ENCODE measurements at places on chromosomes 7 and 10.
A peak's percentile ranks its signal among the peaks of the same experiment; 100 is the strongest.

- DNase-seq = no peak
Observed at GRCh38 chr10:97361537-97361901, 27.0 kb upstream of the FRAT2 start.

GRCh38 chr10:23293145-23293724 lies 51.4 kb downstream of the C10orf67 start:
- peak; percentile 27 for DNase-seq

DNA sequence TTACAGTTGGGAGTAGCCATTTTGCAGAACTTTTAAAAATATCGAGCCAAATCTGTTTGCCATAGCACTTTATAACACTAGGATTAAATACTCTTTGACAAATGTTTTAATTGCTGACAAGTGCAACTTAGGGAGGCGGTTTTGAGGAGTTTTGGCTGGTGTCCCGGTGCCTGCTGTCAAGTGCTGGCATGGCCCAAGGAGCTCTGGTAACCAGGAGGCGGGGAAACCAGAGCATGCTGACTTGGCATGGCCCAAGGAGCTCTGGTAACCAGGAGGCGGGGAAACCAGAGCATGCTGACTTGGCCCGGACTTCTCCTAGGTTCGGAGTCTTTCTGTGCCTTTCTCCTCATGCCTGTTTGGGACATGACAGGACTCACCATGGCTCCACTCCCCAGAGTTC lies 30.8 kb upstream of the ZNF32 start:
- DNase-seq = no peak

- peak; percentile 42 for DNase-seq
Observed at GRCh38 chr10:70192326-70192968, 22.1 kb upstream of the SAR1A start.

- DNase-seq = no peak
Observed at GRCh38 chr10:101283762-101284100, 54.5 kb upstream of the LBX1 start.

DNA sequence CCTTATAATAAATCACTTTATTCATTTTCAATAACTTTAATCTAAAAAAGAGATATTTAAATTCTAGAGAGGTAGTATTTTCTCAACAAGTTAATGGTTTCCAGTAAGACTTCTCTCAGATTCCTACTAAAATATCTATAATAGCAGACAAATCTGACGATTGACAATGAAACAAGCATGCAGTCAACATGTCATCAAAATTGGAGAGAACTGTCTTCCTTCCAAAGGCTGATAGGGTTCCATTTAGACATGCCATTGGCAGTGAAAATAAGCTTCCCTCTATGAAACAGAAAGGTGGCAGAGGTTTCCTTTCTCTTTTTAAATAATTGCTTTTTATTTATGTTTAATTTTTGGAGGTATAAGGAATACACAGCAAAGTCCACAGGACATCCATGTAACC lies 217.1 kb downstream of the POM121L12 start:
- no peak for DNase-seq

- DNase-seq = no peak
Observed at GRCh38 chr7:139651914-139652313, 125.9 kb downstream of the HIPK2 start.

- DNase-seq = no peak
Observed at GRCh38 chr7:99843808-99844207, 16.0 kb downstream of the CYP3A43 start.

All from fibroblast of skin of back (primary cell).